NCI-H1105 (cell line): ENCODE measurements at places on chromosomes 5 and 9.

DNA sequence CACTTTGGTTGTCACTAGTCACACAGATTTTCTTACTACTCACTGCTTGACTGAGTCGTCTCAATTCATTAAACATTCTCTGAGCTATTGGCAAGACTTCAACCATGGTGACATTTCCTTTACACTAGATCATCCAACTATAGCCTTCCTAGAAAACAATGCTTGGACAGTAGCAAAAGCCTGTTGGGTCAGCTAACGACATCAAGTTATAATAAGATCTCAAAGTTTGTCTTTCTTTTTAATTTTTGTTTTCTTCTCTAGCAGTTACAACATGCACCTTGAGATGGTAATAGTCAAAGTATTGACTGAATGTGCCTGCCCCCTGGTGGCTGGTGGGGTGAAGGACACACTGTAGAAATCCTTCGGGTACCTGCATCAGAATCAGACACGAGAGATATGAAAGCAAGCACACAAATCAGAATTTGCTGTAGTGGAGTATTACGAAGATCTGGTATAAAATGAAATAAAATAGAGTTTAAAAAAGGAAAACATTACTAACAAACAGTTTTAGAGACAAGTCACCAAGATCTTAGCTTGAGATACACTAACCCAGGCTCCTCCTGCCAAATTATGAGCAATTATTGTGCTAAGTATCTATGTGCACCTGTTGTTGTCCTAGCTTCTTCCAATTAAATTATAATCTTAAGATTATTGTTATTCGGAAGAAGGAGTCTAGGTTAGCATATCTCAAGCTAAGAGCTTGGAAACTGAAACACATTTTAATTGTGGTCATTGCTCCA is 81.2 kb downstream of the ARL15 start:
- peak; percentile 14 for DNase-seq

DNA sequence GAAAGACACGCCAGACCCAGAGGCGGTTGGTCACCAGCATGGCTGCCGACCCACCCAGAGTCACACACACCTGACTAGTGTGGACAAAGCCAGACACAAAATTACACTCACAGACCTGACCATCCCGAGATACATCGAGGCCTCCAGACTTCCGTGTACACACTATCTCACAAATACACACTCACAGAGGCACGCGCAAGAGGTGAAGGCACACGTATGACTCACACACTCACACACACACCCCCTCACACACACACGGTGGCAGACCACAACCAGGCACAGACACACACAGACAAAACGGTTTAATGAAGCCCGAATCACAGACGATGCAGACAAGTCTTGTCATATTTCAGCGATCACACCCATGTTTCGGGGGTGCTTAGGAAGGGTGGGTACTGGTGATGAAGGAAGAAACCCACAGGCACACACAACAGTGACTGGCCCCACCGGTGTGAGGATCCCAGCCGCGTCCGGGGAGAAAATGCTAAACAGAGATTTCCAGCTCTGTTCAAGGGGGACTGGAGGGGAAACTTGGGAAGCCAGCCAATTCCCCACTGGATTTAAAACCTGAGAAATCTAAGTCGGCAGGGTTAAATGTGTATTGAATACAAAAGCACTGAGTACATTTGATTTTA is 51.3 kb downstream of the CRB2 start:
- DNase-seq, result no peak

- no peak for DNase-seq
Measured at GRCh38 chr5:43099640-43100039, 21.1 kb upstream of the ZNF131 start.

DNA sequence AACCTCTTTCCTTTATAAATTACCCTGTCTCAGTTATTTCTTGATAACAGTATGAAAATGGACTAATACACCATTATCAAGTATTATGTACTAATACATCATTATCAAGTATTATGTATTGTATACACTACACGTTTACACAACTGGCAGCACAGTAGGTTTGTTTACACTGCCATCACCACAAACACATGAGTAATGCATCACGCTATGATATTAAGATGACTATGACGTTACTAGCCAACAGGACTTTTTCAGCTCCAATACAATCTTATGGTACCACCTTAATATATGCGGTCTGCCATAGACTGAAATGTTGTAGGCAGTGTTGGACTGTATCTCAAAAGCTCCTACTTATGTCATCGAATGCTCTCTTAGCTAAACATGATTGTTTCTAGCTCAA is 28.2 kb downstream of the PRELID2 start:
- no peak for DNase-seq

- DNase-seq, result no peak
Measured at GRCh38 chr5:23579566-23579965, 72.2 kb downstream of the PRDM9 start.

DNA sequence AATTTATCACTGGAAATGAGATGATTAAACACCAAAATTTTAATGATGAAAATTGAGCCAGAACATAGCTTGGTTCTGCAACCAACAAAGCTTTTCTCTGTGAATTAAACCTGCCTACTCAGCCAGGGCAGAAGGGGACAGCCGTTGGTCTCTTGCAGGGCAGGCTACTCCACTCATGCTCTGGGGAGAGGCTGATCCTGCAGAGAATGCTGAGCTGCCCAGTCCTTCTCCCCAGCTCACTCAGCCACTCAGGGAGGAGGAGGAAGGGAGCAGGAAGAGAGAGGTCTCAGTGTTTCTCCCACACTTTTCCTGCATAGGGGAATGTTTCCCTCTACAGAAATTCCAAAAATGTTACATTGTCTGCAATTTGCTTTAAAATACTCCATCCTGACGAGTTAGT is 40.4 kb upstream of the HMHB1 start:
- DNase-seq, result no peak

DNA sequence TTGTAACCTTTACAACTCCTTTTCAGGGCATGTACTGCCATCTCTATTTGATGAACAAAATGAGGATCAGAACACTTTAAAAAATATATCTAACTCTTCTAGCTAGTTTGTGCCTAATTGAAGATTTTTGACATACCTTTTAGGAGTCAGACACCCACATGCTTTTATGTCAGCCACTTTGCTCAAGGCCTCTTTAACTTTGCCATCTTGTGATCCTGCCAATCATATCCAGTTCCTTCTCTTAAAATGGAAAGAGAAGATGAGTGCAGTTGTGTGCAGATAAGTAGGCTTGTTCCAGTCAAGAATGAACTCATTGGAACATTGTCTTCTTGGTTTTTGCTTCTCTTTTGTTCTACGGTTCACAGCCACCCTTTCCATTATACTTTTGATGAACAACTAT is 425.6 kb upstream of the TNC start:
- no peak for DNase-seq

GRCh38 chr5:124074500-124074899 is 562.5 kb downstream of the CSNK1G3 start:
- DNase-seq, result no peak

GRCh38 chr5:103232393-103232999 is 26.1 kb upstream of the MACIR start:
- peak; percentile 5 for DNase-seq

GRCh38 chr9:92770360-92770995 is 5.8 kb upstream of the BICD2 start:
- DNase-seq, result no peak

DNA sequence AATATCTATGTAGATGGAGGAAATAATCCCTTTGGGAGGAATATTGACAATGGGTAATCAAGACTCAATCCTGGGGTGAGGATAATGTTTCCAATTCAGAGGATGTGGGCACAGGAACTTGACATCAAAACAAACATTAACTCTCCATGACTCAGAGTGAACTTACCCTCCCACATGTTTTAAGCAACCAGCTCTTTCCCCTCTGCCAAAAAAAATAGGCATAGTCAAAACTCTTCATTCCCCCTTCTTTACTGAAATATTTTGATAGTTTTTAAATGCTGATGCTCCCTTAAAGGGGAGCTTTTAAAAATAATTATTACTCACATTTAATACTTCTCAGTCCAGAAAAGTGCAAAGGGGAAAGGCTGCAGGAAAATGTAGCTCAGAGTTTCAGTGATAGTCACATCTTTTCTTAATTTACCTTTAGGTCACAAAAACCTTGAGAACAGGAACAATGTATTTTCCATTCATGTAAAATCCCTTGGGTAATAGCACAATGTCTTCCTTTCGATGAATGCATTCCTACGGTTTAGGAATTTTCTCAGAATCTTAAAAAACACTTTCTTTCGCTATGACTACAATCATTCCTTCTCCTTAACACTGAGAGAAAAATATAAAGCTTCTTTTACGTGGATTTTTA is 298.4 kb upstream of the GRAMD2B start:
- DNase-seq, result no peak

- peak; percentile 45 for DNase-seq
Measured at GRCh38 chr9:128218518-128219389, 15.6 kb downstream of the DNM1 start.

GRCh38 chr5:1913578-1913977 is 30.9 kb upstream of the IRX4 start:
- DNase-seq, result no peak

- DNase-seq, result no peak
Measured at GRCh38 chr9:32706004-32706724, 70.7 kb upstream of the TAF1L start.

DNA sequence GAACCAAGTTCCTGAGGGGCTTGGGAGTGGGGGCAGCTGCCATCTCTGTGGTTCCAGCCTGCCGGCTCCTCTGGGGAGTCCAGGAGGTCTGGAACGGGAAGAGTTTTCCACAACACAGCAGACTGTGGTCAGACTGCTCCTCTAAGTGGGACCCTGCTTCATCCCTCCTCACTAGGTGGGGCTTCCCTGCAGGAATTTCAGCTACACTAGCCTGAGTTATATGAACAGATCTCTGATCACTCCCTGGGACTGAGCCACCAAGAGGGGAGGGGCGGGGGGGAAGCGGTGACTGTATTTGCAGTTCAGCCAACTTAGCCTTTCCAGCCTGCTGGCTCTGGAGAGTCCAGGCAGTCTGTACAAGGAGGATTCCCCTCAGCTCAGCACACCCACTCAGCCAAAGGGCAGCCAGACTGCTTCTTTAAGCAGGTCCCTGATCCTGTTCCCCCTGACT is 19.4 kb downstream of the DTWD2 start:
- DNase-seq, result no peak

DNA sequence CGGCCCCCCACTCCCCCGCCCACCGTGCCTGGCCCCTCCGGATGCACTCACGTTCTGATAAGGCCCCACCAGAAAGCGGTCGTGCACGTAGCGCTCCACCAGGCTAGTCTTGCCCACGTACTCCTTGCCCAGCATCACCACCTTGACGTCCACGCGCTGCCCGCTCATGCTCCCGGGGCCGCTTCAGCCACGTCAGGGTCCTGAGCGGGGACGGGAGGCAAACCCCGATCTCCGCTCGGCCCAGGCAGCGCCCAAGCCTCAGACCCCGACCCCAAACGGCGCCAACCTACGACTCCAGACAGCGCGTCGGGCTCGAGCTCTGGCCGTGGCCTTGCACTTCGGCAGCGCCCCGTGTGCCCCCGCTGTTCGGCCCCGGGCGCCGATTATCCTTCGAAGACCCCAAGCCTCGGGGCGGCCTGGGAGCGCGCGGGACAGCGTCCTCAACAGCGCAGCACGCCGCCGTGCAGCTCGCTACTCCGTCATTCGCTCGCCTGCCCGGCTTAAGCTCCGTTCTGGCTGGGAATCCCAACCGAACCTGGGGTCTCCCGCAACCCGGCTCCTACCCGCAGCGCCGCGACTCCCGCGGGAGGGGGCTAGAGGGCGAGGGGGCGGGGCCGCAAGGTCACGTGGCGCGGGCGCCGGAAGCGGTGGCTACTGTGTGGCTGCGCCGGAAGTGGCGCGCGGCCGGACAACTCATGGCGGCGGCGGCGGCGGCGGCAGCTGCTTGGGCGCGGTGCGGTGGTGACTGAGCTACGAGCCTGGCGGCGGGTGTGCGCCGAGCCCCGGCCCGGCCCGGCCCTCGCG is at the start of the genes PRELID1 and RAB24:
Gene PRELID1, plus strand, starts transcription at position 679 of the 804 bp plus-strand sequence. CDS start 187 bp downstream, outside the sequence.
Gene RAB24, minus strand, starts transcription at position 599 of the 804 bp plus-strand sequence. Its CDS starts 431 bp downstream, at position 168.
- peak; percentile 22 for DNase-seq

- DNase-seq, result no peak
Measured at GRCh38 chr5:54212331-54212730, 98.0 kb downstream of the ARL15 start.

DNA sequence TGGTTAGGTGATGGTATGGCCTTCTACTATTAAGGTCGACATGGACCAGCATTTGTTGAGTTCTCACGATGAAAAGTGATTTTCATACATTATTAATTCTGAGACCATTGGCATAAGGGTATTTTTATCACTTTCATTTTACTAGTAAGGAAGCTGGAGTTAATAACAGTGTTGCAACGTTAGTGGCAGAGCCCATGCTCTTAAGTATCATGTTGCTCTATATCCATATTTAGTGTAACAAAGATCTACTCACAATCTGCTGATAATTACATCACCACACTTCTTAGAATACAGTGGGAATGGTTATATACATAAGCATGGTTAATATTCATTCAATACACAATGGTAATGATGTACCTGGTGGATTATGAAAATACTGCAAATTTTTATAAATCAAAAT is 81.9 kb downstream of the PRR16 start:
- no peak for DNase-seq

DNA sequence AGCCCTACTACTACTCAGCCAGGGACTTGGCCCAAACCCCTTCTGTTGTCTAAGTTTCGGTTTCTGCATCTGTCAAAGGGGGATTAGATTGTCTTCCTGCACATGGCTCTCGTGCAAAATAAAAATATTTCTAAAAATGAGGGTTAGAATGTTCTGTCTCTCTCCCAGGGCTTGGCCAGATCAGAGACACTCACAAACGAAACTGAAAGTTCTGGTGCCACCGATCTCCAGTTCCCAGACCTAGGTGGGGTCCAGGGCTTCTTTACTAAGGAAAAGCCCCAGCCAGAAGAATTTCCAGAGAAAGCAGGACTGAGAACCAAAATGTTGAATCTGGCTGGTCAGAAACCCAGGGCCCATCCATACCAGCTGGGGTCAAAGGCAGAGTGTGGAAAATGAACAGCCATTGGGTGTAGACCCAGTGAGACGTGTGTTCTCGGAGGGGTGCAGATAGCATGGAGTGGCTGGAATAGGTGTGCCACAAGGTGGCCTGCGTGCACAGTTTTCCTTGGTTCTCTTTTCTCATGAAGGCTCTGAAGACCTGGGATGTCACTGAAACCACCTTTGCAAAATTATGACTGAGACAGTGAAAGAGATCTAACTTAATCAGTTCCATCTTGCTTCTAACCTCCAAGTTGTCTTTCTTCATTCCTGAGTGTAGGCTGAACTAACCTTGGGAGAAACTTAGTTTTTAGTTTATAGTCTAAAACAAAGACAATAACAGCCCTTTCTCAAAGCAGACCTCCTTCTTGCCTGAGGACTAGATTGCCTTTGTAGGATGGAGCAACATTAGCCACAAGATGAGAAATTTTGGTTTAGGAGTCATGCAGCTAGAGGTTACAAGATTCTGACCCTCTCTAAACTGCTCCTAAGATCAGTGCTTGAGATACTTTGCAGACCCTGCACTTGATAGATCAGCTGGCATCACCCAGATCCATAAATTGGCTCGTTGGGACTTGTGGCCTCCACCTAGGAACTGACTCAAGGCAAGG is 2.3 kb upstream of the SLC23A1 start:
- no peak for DNase-seq

GRCh38 chr9:86827893-86828292 is 119.4 kb downstream of the GAS1 start:
- no peak for DNase-seq
